ENCODE measurements at places on chromosomes 3 and 15.

GRCh38 chr15:49215768-49216739 is 46.0 kb downstream of the GALK2 start:
- DNase-seq, result peak; percentile 48

GRCh38 chr15:35308802-35309201 is 223.7 kb upstream of the NANOGP8 start:
- DNase-seq, result peak; percentile 16

DNA sequence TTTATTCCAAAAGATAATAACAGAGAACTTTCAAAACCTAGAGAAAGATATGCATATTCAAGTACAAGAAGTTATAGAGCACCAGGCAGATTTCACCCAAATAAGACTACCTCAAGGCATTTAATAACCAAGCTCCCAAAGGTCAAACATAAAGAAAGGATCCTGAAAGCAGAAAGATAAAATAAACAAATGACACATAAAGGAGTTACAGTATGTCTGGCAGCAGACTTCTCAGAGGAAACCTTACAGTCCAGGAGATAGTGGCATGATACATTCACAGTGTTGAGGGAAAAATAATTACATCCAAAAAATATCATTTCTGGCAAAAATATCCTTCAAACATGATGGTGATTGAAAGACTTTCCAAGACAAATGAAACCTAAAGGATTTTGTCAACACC is 185.8 kb upstream of the POU1F1 start:
- no peak for DNase-seq

DNA sequence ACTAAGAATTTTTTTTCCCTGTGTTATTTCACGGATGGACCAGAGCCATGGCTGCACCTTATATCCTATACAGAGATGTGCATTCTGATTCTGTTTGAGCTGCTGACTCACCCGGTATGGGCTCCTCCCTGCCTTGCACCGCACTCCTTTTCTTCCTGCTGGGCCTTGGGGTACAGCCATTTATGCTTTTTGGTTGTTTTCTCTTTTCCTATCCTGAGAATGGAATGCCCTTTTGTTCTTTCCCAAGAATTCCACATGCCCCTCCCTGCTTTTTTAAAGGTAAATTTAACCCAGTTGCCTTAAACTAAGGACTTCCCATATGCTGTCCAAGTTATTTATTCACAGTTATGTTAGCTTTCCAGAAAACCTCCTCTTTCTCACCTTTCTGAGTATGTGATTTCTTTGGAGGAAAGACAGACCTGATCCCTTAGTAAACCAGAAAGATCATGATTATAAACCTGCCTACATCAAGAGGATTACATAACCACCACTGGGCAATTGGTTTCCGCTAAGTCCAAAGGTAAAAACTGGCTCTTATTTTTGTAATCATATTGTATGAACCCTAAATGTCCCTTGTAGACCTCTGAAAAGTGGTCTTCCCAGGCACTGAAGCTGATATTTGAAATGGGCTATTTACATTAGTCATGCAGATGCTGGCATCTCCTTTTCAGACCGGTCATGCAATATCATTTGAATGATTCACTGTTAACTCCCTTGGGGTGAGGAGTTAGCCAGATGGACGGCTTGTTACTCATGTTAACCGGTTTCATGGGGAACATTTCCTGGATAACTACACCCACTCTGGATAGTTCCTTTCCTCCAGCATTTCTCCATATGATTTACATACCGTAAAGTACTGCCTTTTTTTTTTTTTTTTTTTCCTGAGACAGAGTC is 45.5 kb downstream of the TMOD3 start:
- no peak for DNase-seq

DNA sequence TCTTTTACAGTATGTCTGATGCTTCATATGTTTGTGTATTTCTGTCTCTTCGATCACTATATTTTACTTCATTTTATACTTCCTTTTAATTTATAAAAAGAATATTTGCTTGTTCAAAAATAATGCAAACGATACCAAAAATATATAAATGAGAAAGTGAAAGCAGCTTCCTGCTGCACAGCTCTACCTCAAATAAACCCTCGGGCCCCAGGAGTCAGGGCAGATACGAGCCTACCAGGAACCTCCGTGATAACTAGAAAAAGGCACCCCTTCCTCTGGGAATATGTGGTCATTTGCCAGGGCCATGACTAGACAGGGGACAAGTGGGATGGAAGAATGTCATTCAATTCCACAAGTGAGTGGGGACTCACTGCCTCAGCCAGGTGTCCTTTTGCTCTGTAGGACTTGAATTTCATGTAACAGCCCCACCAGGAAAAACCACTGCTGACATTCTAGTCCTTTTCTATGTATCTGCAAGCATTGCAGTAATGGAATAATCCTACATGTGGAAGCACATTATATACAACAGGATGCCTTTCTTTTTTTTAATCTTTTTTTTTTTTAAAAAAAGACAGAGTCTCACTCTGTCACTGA is 133.3 kb downstream of the SUCLG2 start:
- DNase-seq, result no peak

GRCh38 chr15:52651868-52652267 is 27.3 kb downstream of the ATOSA start:
- peak; percentile 83 for DNase-seq

- DNase-seq, result no peak
These were observed 645 bp downstream of the COPS2 start for GRCh38 chr15:49154799-49155109.

GRCh38 chr15:41392659-41393058 is 9.6 kb downstream of the NDUFAF1 start:
- DNase-seq, result no peak

GRCh38 chr3:185317674-185318073 is 45.3 kb upstream of the MAP3K13 start:
- no peak for DNase-seq
